ENCODE measurements at places on chromosomes 2 and 18. TPM values are rescaled to one million over a fixed set of nuclear protein-coding genes. Genes with fewer than 3 reads are reported as not detected.

- peak; percentile 12 for DNase-seq
These were observed 1.4 kb downstream of the CAD start for GRCh38 chr2:27218614-27219013.

DNA sequence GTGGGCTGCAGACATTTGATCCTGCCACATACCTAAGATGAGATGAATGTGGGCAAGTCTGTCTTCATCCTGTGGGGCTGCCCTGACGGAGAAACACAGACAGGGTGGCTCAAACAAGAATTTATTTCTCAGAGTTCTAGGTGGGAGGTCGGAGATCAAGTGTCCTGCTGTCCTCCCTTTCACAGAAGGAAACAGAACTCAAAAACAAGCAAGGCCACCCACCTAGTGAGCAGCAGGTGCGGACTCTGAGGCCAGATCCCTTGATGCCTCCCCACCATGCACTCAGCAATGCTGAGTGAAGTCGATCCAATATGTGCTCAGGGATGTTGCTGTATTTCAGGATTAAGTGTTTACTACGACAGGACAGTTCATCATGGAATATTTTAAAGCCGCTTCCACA, 63.0 kb upstream of the SNTG2 start:
- no peak for DNase-seq

GRCh38 chr2:13114391-13114790, 397.7 kb downstream of the TRIB2 start:
- DNase-seq: no peak

DNA sequence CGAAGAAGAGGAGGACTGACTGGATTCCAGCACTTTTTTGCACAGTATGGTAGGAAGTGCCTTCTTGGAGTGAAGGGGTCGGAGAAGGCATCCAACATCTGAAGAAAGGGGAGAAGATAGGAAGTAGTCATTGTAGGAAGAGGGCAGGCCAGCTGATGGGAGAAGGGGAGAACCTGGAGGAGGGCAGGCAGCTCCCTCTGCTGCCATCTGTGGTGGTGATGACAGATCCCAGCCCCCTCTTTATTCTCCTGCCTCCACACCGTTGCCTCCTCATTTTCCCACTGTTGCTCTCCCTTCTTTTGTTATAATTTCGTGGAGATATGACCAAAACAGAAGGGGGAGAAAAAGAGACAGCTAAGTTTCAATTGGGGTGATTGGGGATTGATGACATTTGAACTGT, 2.9 kb upstream of the SCYGR2 start:
- DNase-seq: no peak

The QPCT gene
- 76.0 TPM for total RNA-seq

GRCh38 chr2:239586651-239587310, 186.0 kb upstream of the HDAC4 start:
- DNase-seq: no peak

DNA sequence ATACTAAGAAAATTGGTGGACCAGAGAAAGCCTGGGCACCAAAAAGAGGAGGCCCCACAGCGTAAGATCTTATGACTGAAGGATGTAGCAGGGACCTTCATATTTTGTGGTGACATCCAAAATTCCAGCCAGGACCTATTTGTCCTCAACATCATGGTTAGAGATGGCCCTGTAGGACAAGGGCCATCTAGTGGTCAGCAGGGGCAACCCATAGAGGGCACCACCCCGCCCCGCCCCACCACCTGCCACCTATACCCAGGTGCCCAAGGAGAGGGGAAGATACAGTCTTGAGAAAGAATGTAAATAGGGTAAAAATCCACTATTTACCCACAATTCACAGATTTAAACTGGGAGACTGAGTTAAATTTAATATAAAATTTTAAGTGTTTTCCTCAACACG, 59.6 kb upstream of the TMEM163 start:
- no peak for DNase-seq

DNA sequence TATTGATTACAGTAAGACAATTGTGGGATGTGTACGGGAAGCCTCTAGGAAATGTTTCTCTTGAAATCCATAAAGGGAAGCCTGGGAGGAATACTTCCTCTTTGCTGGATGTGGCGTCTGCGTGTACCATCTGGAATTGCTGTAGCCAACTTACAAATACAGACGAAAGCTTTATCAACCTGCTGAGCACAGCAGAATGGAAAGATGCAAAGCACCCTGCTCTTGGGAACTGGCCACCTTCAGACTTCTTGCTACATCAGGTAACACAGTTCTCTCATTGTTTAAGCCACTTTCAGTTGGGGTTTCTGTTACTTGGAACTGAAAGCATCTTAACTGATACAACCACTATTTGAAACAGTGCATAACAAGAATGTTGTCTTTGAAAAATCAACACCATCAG, 213.8 kb downstream of the HRH4 start:
- DNase-seq: no peak

DNA sequence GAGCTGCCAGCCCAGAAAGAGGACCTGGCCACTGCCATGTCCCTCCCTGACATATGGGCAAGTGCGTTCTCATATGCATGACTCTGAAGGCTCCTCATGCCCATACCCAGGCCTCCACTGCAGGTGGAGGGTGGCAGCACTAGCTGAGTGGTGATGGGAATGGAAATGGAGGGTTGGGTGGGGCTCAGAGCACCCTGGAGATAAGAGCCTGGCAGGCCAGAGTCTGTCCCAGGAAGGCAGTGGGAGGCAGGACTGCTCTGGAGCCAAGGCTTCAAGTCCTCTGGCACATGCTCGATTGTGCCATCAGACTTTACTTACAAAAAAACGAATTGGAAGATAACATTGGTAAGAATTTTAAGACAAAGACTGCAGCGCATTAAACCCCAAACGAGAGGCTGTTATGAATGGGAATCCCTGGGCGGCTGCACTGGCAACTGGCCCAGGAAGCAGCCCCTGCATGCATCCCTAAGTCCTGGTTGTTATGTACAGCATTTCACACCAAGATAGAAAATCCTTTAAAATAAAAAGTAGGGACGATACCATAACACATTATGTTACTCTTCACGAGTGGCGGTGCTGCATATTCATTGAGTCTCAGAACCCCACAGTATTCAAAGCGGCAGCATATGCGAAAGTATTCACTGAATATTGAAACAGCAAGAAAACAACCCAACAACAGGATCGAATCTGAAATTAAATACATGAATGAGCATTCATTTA, 81.7 kb upstream of the FAM98A start:
- DNase-seq: no peak

The MYL1 gene
- total RNA-seq: not detected
